A172 (cell line): ENCODE measurements at places on chromosomes 16 and 17. TPM values are rescaled to one million over a fixed set of nuclear protein-coding genes. Genes with fewer than 3 reads are reported as not detected.

- DNase-seq: no peak
These were observed 14.1 kb downstream of the PEMT start for GRCh38 chr17:17577373-17577772.

GRCh38 chr16:69095193-69095592, 10.3 kb upstream of the HAS3 start:
- DNase-seq: no peak

- no peak for DNase-seq
These were observed 9.8 kb downstream of the SLC4A1 start for GRCh38 chr17:44257815-44258760.

DNA sequence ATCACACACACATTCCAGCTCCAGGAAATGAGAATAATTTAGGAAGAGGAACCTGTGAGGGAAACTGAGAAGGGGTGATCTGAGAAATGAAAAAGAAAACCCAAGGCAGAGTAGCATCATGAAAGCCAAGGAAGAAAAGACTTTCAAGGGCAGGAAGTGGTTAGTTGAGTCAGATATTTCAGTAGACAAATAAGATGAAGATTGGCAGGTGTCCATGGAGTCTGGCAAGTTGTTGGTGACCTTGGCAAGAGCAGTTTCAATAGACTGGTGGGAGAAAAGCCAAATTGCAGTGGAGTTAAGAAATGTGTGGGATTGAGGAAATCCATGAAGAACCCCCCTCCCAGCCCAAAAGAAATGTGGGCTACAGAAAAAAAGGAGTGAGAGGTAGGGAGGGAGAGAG, 10.7 kb downstream of the GNAO1 start:
- no peak for DNase-seq

DNA sequence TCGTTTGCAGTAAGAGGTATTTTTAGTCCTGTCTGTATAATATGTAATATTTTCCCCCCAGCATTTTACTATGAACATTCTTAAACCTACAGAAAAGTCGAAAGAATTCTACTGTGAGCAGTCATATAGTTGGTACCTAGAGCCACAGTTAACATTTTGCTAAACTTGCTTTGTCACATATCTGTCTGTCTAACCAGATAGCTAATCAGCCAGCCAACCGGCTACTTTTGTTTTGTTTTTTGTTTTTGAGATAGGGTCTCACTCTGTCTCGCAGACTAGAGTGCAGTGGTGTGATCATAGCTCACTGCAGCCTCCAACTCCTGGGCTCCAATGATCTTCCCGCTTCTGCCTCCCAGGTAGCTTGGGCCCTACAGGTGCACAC, 73.3 kb downstream of the ABCC1 start:
- no peak for DNase-seq

DNA sequence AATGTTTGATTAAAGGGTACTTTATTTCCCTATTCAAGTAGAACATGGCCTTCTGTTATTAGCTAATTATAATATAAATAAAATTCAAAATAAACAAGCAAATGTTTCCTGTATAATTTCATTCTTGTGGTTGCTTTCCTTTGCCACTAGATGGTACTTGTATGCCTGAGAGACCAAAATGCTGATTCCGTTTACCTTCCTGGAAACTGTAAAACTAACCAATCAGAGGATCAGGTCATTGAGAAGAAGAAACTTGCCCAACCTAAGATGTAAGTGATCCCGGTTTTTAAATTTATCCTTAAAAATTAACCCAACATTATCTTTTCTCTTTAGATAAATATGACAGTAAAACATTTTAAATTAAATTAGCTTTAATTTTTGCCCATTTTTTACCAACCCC, 8.1 kb upstream of the ABCA5 start:
- DNase-seq: peak; percentile 10

DNA sequence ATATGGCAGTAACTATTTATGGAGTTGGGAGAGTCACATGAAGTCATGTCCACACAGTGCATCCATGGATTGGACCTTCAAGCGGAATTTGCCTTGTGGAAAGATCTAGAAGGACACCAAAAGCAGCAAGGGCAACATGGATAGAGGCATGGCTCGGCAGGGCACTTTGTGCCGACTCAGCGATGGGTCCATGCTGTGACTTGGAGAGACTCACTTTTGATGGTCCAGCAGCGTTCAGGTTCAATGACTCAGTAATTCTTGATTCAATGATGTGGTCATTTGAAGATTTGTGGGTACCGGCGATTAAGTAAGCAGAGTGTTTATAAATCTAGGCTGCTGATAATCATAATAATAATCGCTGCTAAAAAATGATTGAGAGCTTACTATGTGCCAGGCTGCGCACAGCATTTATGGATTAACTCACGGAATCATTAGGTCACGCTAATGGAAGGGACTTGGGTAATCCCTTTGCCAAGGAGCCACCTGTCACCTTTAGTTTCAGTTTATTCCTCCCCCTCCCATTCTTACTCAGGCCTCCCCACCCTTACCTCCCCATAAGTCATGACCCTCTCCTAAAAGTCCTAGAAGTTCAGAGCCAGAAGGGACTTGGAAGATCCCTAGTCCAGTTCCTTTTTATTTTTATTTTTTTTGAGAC, 127.5 kb upstream of the CRHR1 start:
- no peak for DNase-seq

GRCh38 chr17:68611353-68612208, 10.4 kb upstream of the FAM20A start:
- no peak for DNase-seq

DNA sequence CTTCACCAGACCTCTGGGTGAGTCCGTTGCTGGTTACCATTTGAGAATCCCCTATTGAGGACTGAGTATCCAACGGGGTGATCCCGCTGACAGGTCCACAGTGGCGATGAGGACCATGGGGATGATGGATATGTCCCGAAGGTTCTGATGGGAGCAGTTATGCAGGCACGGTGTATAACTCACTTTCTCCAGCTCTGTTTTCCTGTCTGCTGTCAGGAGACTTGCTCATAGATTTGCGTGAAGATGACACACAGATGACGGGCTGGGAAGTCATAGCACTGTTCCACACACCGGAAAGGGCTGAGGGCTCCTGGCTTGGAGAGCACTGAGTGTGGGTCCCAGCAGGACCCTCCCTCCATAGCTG, 22.2 kb upstream of the ADCY7 start:
- DNase-seq: no peak

DNA sequence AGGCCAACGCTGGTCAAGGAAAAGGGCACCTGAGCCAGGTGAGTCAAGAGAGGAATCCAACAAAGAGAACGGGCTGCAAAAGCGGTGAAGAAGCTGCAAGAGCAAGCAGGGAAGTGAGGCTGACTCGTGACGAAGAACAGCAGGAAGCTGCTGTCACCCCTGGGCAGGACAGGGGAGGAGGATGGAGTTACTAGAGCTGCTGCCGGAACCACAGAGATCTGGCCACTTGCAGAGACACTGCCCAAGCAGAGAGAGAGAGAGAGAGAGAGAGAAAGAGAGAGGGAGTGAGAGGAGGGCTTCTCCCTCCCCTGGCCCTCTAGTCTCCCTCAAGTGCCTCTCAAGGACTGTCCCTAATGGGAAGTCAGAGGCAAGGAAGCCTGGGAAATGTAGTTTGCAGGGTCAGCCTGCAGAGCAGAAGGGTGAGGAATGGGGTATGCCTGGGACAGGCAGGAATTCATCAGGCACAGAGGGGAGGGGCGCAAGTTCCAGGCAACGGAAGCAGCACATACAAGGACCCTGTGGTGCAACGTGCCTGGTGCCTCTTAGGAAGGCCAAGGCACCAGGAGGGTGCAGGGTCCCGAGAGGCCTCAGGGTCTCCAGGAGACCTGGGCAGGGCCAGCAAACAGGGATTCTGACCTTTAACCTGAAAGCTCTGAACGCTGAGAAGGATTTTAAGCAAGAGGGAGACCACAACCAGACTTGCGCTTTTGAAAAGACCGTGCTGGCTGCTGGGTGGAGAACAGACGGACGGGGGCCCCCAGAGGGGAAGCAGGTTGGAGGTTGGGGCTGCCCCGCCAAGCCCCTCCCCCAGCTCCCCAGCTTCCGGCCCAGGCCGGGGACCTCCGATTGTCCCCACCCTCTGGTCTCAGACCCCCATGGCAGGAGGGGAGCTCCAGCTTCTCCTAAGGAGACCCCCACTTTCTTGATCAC, 45.8 kb upstream of the CIBAR2 start:
- no peak for DNase-seq

- no peak for DNase-seq
These were observed 10.0 kb downstream of the CMC2 start for GRCh38 chr16:80996688-80997138.

- DNase-seq: no peak
These were observed 23.0 kb downstream of the TMC6 start for GRCh38 chr17:78105551-78105950.

DNA sequence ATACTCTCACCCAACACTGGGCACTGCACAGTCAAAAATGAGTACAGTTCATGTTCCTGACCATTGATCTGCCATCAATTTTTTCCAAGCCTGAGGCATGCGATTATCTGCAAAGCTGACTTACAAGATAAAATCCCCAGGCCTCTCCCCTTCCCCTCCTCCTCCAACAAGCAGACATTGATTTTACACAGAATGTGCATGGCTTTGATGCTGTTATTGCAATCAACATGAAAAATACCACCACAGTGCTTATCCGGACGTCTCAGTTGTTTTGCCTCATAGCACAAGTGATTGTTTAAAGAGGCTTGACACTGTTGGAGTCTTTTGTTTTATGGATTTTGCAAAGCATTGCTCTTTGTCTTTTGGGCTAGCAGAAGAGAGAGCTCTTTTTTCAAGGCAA, 163.8 kb downstream of the TOX3 start:
- DNase-seq: no peak

GRCh38 chr16:87196661-87197060, 120.5 kb downstream of the C16orf95 start:
- no peak for DNase-seq

- no peak for DNase-seq
These were observed 22.4 kb upstream of the MFSD6L start for GRCh38 chr17:8821446-8822105.

DNA sequence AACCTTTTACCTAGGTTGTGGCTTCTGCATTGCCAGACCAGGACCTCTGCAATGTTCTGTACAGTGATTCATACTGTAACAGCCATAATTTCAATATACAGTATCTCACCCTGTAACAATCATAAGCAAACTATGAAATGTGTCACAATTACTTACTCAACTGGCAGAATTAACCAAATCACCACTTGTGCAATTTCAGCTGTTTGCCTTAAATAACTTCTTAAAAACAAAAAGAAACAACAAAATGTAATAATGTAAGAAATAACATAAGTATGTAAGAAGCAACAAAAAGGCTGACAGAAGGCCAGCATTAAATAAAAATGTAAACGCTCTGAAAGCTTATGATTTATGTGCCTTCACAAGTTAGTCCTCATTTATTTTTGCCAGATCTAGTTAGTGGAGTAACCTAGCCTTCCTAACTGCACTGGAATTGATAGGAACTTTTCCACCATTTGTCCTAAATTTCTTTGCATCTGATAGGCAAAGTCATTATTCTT, 96.9 kb downstream of the SKAP1 start:
- peak; percentile 60 for DNase-seq

- DNase-seq: no peak
These were observed 787 bp downstream of the CDH11 start for GRCh38 chr16:65120831-65121721.

DNA sequence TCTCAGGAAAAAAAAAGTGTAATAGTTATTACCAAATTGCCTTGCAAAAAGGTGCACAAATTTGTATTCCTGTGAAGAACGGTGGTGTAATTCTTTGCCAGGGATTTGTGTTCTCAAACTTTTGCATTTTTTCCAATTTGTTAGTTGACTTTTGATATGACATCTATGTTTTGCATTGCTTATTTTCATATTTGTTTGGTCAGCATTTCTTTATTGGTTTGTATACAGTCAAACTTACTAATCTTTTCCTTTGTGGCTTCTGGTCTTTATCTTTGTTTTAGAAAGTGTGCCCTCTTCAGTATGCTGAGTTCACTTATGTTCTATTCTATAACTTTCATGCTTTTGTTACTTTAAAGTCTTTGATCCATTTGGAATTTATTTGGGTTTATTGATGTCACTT, 226.2 kb upstream of the ZFHX3 start:
- no peak for DNase-seq

Gene NPIPA2
- 0.50 and 0.72 TPM in 2 replicates for total RNA-seq

Gene ABCC11
- total RNA-seq: not detected in 2 replicates

Gene PERCC1
- not detected in 2 replicates for total RNA-seq

Gene CES5A
- total RNA-seq: not detected in 2 replicates

Gene ZC3H18
- total RNA-seq: 17.7 and 18.3 TPM in 2 replicates

Gene TUFM
- 197 and 225 TPM in 2 replicates for total RNA-seq

Gene C16orf54
- total RNA-seq: 0.09 TPM in 1 of 2 replicates, not detected in the other

Gene TP53I13
- 64.1 and 68.5 TPM in 2 replicates for total RNA-seq

Gene NOMO2
- 80.7 and 106 TPM in 2 replicates for total RNA-seq

Gene TK2
- 31.9 and 35.0 TPM in 2 replicates for total RNA-seq

Gene OR2C1
- total RNA-seq: not detected in 2 replicates

Gene GCGR
- total RNA-seq: not detected in 2 replicates

Gene ACSF3
- 49.0 and 52.4 TPM in 2 replicates for total RNA-seq

Gene LPO
- not detected in 2 replicates for total RNA-seq

Gene C17orf50
- not detected in 2 replicates for total RNA-seq
